ENCODE measurements at places on chromosomes 3 and 15.

GRCh38 chr15:48596415-48596814 lies 49.1 kb downstream of the FBN1 start:
- DNase-seq: no peak

DNA sequence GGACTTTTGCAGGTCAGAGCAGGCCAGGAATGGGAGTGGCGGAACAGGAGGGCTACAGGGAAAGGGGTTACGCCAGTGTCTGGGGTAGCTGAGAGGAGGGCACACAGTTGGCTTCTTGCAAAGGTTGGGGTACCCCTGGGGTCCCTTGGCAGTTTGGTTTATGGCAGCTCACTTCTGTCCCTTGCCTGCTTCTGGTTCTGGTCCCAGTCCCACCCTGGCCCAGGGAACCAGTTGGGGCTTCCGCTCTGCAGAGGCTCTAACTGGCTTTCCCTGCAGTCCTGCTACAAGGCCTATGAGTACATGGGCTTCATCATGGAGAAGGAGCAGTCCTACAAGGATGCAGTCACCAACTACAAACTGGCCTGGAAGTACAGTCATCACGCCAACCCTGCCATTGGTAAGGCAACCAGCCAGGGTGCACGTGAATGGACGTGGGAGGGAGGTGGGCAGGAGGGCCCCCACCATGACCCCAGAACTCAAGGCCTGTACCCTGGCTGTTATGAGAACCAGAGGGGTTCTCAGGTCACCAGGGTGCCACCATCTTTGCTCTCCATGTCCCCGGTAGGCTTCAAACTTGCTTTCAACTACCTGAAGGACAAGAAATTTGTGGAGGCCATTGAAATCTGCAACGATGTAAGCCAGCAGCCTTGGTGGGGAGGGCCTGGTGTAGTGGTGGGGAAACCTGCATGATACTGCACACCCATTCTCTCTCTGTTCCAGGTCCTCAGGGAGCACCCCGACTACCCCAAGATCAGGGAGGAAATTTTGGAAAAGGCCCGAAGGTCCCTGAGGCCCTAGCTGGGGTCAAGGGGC lies 15.2 kb downstream of the CSRNP1 start:
- no peak for DNase-seq

DNA sequence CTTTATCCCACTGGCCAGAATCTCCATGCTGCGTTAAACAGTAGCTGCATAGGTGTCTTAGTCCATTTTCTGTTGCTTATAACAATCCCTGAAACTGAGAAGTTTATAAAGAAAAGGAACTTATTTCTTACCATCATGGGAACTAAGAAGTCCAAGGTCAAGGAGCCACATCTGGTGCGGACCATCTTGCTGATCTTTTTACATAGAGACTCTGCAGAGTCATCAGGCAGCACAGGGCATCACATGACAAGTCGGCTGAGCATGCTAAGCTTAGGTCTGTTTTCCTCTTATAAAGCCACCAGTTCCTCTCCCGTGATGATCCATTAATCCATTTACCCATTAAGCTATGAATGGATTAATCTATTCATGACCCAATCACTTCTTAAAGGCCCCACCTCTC lies 22.4 kb upstream of the FAM174B start:
- no peak for DNase-seq

GRCh38 chr3:65844370-65844769 lies 194.3 kb downstream of the MAGI1 start:
- no peak for DNase-seq

DNA sequence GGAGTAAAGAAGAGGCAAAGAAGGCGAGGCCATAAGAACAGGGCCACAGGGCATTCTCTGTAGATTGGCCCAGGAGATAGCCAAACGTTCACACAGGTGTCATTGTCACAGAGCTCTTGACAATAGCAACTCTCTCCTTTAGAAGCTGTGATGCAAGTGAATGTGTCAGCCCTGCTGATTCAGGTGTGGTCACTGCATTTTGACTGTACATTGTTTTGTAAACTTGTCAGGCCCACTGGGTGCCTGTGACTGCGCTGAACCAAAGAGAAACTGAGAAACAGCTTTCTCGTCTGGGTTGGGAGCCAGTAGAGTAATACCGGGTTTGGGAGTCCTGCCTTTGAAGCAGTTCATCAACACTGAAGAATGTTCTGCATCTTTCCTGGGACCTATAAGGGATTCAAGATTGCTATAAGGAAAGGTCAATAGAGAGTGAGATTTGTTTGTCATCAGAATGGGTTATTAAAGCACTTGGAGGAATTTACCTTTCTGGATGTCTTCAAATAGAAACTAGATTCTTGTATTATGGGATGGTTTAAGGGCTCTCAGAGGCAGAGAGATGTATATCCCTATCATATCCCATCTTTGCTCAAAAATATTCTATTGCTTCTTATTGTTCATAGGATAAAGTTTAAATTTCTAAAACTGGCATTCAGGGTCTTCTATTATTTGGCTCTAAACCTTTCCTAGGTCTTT lies 45.4 kb downstream of the TMEM45A start:
- DNase-seq: no peak

DNA sequence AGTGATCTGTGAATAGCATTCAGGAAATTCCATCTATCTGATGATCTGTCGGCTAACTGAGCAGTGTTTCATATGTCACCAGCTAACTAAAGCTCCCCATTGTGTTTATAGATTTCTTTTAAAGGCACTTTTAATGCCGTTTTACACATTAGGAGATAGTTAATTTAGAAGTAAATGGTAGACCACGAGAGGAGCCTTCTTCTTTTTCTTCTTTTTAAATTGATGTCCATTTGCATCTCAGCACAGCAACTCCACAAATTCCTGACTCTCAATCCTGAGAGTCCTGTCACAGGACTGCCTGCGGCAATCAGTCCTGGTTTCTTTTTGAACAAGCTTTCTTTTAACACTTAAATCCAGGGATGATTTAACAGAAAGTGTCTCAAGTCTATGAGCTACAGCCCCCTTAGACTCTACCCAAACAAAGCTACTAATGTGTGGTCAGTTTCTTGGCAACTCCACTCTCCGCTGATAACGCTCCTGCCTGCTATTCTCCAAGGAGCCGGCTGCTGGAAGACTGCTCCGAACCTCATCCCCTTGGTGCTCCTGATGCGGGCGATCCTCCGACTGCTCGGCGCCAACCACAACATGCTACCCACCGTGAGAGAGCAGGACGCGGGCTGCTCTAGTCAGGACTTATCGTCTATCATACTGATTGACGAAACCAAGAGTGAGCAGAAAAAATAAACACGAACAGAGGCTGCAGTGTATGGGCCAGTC lies 421.4 kb downstream of the MECOM start:
- no peak for DNase-seq

DNA sequence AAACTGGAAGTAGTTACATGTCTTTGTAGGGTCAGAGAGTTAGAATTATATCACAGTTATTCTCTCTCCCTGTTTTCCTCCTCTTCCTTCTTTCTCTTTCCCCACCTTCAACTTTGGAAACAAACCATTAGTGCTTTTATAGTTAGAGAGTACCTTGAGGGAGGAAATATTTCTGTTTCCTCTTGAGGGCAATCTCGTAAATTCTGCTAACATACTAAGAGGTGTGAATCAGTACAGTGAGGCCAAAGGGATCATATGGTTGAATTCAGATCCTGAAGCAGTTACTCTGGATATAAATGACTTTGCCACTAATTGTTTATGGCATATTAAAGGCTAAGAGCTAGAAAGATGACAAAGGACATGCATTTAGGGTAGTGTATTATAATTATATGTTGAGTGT lies 60.3 kb upstream of the CCNL1 start:
- DNase-seq: no peak

- DNase-seq: peak; percentile 5
Observed at GRCh38 chr3:160707187-160707794, 30.3 kb downstream of the ARL14 start.

GRCh38 chr15:94674296-94674695 lies 442.9 kb downstream of the MCTP2 start:
- no peak for DNase-seq

DNA sequence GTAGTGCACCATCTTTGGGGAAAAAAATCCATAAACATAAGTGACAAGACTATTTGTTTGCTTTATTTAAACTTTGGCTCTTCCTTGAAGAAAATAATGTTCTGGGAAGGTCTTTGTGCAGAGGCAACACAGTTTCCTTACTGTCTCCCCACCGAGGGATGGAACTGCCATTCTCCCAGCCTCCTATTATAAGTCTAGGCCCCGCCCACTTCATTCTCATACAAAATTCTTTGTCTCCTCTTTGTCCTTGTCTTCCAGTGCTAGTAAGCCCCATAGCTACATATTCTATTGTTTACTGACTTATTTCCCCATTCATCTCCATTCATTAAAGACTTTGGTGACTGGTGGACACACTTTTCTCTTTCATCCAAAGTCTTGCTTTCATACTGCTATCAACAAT lies 316.5 kb upstream of the ROBO2 start:
- DNase-seq: no peak

GRCh38 chr3:62562596-62562995 lies 189.2 kb upstream of the FEZF2 start:
- DNase-seq: no peak

GRCh38 chr3:43523454-43524053 lies 98.3 kb downstream of the ANO10 start:
- no peak for DNase-seq

DNA sequence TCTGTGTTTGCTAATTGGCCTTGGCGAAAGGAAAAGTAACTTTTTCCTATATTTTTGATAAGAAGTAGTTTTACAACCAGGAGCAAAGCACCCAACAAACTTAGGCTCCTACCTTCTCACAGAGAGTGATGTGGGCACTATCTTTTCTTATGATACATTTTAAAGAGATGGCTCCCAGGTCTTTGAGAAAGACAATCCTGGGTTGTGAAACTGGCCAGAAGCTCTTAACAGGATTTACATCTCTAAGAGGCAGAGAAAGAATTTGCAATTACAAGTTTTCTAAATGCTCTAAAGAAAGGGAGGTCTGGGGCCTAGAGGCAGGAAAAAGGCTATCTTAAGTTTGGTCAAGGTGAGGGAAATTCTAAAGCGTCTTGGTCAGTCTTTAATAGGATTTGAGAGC lies 609.7 kb downstream of the VGLL3 start:
- DNase-seq: no peak

DNA sequence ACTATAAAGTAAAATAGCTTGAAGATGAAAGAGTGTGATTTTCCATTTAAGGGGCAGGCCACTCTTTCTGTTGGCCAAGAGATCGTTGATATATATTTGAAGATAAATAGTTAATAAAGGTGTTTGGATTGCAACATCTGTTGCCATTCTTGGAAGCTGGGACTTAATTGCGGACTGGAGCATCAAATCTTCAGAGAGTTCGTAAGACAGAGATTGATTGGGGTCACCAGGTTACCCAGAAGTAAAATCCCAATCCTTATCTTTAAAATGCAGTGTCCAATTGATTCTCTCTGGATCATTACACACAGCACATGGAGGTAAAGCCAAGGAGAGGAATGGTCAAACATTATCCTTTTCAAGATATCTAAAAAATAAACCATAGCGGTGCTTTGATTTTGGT lies 220.8 kb upstream of the HES1 start:
- DNase-seq: no peak

DNA sequence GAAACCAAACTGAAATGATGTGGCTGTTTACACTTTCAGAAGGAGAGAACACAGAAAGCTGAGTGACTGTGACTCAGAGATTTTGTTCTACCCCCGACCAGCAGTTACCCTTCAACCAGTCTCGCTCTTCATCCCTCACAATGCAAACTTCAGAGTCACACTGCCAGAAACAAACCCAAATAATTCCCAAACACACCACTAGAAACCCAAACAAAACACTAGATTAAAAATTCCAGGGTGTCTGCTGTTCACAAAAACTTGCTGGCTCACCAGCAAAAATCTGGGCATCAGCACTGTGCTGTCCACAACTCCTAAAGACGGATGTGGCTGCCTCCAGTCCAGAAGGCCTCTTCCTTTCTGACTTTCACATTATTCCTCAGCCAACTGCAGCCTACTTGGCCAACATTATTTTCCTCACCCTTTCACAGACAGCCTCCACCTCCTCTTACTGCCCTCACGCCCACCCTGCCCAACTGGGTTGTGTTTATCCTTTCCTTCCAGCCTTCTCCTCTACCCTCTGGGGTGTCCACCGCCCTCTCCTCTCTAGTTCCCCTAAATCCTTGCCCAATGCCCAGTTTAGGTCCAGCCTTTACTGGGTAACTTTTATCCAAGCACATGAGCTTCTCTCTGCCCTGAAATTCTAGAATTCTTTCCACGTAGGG lies 71.4 kb downstream of the MECOM start:
- no peak for DNase-seq

DNA sequence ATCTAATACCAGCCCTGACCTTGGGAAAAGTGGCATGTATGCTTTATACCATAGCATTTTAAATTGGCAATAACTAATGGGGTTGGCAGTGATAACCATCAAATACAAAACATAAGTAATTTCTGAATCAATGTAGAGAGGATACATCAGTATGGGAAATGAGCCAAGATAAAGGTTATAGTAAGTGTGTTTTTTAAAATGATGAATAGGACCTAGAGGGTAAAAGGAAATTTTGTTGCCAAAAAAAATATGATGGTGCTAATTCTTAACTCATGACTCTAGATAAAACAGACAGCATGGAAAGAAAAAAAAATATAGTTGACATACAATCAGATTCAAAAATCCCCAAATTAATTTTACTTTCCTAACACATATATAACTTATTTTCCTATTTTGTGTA lies 75.4 kb upstream of the ROBO1 start:
- DNase-seq: no peak

GRCh38 chr15:87858651-87859050 lies 397.9 kb downstream of the NTRK3 start:
- no peak for DNase-seq

DNA sequence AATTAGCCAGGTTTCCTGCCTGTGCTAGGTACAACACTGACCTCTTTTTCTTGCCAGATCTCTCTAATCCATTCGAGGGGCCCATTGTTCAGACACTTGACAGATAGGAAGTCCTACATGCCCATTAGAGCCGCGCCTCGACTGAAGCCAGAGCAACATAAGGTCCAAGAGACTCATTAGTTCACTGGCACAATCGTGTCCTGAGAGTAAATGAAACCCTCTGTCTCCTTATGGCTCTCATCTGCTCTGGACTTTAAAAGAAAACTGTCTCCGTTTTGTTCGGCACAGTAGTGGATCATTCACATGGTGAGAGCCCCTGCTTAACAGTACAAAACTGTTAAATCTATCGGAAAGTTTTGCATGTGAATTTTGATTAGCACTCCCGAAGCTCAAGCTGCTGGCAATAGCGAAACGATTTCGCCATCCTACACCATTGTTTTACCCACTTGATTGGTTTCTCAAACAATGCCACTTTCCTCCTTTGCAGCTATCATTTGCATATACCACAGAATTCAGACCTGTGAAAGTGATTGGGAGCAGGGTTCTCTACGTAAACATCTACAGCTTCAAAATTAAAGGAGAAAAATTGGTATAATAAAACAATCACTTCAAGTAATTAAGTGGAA lies 19.0 kb upstream of the C15orf61 start:
- DNase-seq: no peak

- DNase-seq: no peak
Observed at GRCh38 chr3:171297207-171297606, 163.0 kb downstream of the TNIK start.

DNA sequence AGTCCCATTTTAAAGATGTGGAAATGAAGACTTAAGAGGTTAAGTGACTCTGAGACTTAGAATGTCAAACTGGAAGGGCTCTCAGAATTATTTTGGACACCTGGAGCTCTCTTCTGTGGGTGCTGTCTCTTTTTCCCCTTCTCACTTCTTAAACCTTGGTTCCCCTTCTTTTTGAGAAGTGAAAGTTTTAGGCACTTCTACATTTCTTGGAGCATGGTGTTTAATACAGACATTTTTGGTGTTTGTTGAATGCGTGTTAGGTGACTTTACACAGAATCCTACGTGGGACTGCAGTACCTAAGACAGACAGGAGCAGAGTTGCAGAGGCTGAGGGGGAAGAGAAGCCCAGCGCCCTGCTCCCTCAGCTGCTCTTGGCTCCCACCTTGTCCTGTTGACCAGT lies 133.3 kb downstream of the MDFIC2 start:
- no peak for DNase-seq
